ENCODE measurements at places on chromosomes 7 and 10.

- no peak for DNase-seq
These were observed 148.5 kb upstream of the AKR1E2 start for GRCh38 chr10:4677296-4678021.

GRCh38 chr10:52879091-52879807 lies 106.7 kb upstream of the MBL2 start:
- DNase-seq: no peak

DNA sequence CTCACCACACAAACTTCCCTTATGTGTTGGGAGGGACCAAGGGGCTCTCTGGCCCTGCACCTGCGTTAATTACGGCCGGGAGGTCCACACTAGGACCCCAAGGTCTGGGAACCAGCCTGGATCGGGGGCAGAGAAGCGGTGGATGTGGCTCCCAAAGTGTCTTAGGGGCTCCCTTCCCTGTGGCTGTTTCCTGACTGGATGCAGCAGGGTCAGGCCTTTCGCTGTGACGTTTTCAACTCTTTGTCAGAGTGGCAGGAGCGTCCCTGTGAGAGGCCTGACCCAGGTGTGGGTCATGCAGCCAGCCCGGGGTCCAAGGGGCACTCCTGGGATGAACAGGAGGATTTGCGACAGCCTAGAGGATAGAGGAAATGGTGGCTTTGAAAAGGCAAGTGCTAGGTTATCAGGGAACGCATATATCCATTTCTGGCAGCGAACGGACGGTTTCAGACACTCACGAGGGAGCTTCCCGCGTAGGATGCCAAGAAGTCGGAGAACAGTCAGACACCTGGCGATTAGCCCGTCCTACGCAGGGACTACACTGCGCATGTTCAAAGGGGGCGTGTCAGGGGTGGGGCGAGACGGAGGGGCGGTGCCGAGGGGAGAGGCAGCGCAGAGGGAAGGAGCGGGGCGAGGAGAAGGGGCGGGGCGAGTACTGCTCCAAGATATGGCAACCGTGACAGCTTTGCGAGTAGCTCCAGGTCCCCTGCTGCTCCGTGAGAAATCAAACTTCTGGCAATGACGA lies 46.2 kb upstream of the ZNF716 start:
- DNase-seq: no peak

DNA sequence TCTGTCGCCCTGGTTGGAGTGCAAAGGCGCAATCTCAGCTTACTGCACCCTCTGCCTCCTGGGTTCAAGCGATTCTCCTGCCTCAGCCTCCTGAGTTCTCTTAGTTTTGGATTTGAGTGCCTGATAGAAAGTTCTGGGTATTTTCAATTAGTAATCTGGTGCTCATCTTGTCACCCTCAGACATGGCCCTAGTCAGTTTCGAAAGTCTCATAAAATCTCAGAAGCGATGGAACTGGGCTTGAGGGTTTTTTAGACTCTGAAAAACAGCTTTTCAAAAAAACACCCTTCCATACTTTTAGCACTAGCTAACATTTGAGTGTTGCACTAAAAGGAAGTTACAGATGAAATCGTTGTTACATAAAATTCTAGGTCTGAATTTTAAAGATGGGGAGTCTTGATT lies 9.4 kb upstream of the PIP4K2A start:
- no peak for DNase-seq

DNA sequence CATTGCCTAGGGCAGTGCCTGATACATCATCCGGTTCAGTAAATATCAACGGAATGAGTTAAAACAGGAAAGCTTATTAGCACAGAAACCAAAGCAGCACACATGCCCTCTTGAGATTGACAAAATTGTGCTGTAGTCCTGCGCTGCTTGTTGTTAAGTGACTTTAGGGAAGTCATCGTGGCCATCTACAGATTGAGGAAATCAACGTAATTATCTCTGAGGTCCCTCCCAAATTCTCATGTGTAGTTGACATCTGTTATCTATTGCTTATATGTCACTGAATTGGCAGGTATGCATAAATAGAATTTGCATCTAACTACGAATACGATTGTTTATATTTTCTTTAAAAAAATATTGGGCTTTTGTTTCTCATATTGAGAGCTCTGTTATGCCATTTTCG lies 3.5 kb upstream of the GNB2 start:
- no peak for DNase-seq

GRCh38 chr10:75593692-75594556 lies 162.5 kb downstream of the LRMDA start:
- DNase-seq: no peak

- no peak for DNase-seq
These were observed 72.0 kb upstream of the CALCR start for GRCh38 chr7:93646538-93646937.

DNA sequence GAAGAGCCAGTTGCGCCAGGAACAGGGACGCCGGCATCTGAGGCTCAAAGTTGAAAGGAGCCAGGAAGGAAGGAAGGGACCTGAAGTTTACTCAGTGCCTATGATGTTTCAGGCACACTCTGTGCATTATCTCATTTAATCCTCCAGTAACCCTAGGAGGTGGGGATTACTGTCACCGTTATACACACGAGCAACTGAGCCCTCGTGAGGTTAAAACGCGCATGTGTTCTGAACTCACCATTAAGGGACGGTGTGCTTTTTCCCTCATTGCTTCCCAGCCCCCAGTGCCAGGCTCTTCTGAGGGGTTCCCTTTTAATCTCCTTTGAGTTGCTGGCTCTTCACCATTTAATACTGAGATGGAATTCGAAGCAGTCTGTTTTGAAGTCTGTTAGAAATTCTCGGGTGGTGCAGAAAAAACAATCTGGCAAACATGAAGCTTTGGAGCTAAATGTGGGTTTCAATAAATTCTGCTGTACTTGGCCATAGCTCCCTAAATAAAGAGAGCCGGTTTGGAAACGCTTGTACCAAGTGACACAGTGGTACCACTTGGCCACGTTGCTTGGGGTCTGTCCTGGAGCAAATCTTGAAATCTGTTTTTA lies 102.2 kb downstream of the TAX1BP1 start:
- no peak for DNase-seq

GRCh38 chr7:87878208-87878735 lies 2.0 kb downstream of the DBF4 start:
- no peak for DNase-seq

Measured in iPS DF 19.7 (cell line).